Endothelial cell (in vitro differentiated cells): ENCODE measurements at places on chromosomes 7 and 10.

GRCh38 chr7:33744293-33745075 is 160.9 kb upstream of the BMPER start:
- peak; percentile 28 for DNase-seq

GRCh38 chr7:21191321-21192073 is 236.4 kb upstream of the SP4 start:
- no peak for DNase-seq

- DNase-seq = no peak
These were observed 36.6 kb downstream of the SIRT1 start for GRCh38 chr10:67921065-67921464.

GRCh38 chr10:119290301-119291048 is 83.1 kb downstream of the GRK5 start:
- DNase-seq = no peak

GRCh38 chr7:135706858-135707569 is 21.0 kb downstream of the SLC13A4 start:
- no peak for DNase-seq

DNA sequence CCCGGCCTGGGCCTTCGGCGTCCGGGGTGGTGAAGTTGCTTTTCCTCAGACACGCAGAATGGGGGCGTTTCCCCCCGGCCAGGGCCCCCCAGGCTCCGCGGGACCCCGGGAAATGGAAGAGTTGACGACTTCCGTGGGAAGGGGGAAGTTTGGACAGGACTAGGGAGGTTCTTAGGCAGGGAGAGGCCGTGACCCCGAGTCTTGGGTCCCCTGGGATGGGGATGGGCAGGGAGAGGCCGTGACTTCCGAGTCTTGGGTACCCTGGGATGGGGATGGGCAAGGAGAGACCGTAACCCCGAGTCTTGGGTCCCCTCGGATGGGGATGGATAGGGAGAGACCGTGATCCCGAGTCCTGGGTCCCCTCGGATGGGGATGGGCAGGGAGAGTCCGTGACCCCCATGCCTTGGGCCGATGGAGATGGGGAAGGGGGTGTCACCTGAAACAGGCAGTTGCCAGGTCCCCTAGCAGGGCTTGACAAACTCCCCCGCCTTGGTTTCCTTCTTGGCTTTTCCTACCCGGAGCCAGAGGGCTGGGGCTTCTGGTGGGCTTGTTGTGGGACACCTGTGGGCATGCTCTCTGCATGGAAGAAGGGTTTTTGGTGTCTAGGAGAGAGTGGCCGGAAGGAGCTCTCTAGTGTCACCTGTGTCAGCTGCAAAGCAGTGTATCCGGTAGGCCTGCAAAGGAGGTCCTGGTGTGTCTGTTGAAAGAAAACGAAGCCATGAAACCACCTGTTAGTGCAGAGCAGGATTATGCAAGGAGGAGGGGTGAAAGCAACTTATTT is 1.1 kb downstream of the TRRAP start:
- no peak for DNase-seq

- DNase-seq = no peak
These were observed 110.6 kb upstream of the PRR15 start for GRCh38 chr7:29453021-29453420.

DNA sequence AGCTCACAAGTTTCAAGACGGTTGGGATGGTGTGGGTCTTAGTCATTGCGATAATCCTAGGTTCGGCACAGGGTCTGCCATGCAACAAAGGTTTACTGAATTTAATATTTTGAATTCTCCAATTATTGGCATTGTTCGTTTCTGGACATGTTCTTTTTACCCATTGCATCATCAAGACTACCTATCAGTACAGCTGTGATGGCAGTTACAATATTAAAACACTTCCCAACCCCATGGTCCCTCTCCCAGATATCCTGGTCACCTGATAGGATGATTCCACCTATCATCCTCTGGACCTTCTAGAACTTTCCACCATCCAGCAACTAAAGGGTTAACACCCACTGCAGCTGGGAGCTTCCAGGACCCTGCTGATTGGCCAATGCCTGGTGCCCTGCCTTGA is 377.8 kb upstream of the PRKCQ start:
- no peak for DNase-seq

DNA sequence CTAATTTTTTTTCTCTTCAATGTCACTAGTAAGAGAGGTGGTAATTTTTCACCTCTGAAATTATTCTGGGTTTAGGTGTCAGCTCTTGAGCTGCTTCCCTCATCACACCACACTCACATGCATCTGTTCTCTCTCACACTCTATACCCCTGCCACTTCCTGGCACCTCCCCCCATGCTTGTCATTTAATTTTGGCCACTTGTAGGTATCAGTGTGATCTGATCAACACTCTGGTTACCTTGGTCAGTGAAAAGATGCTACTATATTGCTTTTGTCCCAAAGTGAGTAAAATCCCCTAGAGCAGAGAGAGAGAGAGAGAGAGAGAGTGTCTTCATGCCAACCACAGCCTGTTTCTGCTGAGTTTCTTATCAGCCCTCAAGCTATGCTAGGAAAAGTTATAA is 42.5 kb downstream of the STK17A start:
- no peak for DNase-seq

- no peak for DNase-seq
These were observed 144.9 kb downstream of the CPED1 start for GRCh38 chr7:121133444-121133843.

- DNase-seq = peak; percentile 27
These were observed 1.4 kb upstream of the OSBPL3 start for GRCh38 chr7:24981171-24981951.

- no peak for DNase-seq
These were observed 257.9 kb downstream of the PTPRN2 start for GRCh38 chr7:158329686-158330085.

DNA sequence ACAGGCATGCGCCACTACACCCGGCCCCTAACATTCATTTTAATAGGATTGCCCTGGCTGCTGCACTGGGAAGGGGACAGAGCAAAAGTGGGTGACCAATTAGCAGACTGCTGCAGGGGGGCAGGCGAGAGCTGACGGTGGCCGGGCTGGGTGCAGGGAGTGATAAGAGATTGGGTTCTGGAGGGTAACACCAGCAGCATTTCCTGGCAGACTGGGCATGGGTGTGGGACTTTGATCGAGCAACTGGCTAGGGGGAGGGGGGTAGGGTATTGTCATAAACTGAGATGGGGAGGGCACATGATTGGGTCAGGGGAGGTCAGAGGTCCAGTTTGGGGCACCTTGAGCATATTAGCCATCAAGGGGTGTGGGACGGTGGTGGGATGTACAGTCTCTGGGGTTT is 20.2 kb upstream of the AMZ1 start:
- DNase-seq = no peak

- no peak for DNase-seq
These were observed 293.4 kb upstream of the RNF32 start for GRCh38 chr7:156347132-156347531.

DNA sequence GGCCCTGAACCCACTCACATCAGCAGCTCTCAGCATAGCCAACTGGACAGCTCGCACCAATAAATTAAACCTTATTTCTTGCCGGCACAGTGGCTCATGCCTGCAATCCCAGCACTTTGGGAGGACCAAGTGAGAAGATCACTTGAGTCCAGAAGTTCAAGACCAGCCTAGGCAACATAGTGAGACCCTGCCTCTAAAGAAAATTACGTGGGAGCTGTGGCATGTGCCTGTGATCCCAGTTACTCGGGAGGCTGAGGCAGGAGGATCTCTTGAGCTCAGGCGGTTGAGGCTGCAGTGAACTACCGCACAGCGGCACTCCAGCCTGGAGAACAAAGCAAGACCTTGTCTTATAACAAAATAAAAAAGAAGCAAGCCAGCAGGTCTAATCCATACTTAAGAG is 75.7 kb downstream of the SEPTIN14 start:
- DNase-seq = no peak

DNA sequence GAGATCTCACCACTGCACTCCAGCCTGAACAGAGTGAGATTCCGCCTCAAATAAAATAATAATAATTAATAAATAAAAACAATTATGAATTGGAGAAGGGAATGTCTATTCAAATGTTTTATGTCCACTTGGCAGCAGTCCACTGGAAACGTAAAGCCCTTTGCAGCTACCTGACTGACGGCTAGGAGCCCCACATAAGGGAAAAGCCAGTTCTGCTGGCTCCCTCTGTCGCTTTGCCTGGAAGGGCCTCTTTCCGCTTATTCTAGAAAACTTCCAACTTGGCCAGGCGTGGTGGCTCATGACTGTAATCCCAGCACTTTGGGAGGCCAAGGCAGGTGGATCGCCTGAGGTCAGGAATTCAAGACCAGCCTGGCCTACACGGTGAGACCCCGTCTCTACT is 6.1 kb upstream of the TNS3 start:
- no peak for DNase-seq

DNA sequence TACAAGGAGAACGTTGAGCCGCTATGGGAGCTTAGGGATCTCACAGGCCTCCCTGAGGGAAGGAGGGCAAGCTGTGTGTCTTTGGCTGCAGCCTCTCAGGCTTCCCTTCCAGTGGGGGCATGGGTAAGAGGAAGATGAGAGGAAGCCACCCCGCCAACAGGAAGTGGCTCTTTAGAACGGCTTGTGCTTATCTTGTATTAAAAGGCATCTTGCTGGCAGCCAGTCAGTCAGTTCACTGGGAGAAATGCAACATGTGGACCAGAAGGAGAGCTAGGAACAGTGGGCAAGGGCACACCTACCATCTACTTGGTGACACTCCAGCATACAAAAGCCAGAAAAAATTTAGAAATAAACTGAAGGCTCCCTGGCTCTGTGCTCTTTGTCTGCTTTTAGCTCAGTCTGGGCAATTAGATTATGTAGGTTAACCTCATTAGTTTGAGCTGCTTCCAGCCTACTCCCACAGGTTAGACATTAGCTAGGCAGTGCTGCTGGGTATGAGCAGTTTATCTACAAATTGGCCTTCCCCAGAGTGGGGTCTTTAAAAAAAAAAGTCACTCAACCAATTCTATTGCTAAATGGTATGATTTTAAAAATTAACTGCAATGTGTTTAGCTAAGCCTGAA is 595.9 kb downstream of the KCNMA1 start:
- peak; percentile 19 for DNase-seq

DNA sequence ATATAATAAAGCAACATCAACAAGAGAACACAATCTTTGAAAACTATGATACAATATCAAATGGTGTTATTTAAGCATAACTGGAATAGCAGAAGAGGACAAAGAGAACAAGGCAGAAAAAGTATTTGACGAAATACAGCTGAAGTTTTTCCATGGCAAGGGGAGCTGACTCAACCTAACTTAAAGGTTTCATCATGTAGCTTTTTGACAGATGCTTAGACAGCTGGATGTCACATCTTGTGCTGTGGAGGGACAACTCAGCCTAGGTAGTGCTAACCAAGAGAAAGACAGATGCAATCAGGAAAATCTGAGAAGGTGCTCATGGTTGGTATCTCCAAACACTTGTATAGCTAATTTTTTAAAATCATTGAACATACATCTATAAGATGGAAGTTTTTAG is 208.2 kb downstream of the TFEC start:
- DNase-seq = no peak
